Upper lobe of left lung (tissue), 6 donors: ENCODE measurements at places on chromosomes 5 and 9.

DNA sequence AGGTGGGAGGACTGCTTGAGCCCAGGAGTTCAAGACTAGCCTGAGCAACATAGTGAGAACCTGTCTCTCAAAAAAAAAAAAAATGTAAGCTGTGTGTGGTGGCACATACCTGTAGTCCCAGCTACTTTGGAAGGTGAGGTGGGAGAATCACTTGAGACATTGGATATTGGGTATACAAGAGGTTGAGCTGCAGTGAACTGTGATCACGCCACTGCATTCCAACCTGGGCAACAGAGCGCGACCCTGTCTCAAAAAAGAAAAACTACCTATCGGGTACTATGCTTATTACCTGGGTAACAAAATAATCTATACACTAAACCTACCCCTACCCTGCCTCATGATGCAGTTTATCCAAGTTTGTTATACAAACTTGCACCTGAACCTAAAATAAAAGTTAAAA, 64.9 kb downstream of the AOPEP start:
- no peak overlapping the region for H3K4me3 ChIP-seq
- no peak for DNase-seq
- no peaks in the 10 kb centered on the region for H3K27me3 ChIP-seq
- no peaks in the 10 kb centered on the region for H3K4me1 ChIP-seq
- no peak overlapping the region for H3K27ac ChIP-seq

GRCh38 chr9:104993291-104993963, 65.5 kb upstream of the ABCA1 start:
- H3K4me1 ChIP-seq: peaks cover 37% of the 10 kb centered on the region
- H3K27me3 ChIP-seq: no peaks in the 10 kb centered on the region
- H3K36me3 ChIP-seq: no peaks in the 10 kb centered on the region

DNA sequence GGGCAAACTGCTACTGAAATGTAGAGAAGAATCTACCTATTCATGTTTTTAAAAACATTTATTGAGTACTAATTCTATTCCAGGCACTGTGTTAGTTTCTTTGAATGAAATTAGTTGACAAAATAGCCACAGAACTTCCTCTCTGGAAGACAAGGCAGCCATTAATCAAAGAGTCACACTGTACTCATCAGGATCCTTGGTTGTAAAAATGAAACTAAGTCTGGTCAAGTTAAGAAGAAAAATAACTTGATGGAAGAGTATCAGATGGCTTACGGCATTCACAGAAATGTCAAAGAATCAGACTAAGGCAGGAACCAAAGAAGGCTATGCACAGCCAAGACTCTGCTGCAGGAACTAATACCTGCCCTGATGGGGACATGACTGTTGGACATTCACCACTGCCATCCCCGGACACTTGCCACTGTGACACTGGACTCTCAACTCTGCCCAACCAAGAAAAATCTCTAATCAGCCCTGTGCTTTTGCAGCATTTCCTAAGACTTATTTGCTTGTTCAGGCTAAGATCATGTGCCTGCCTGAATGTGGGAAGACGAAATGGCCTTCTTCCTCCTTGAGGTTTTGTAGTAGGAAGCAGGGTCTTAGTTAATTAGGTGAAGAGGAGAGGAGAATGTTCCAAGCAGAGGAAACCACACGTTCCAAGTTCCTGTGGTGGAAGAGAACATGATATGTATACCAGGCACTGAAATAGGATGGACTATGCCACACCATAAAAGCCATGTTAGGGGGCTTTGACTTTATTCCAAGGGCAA, 23.3 kb upstream of the NDUFB6 start:
- H3K36me3 ChIP-seq: no peaks in the 10 kb centered on the region
- H3K4me3 ChIP-seq: no peak overlapping the region
- peak; percentile 23 for DNase-seq

- no peak overlapping the region for H3K27ac ChIP-seq
- no peak for DNase-seq
- H3K4me3 ChIP-seq: no peak overlapping the region
- peaks cover 5% of the 10 kb centered on the region for H3K4me1 ChIP-seq
- no peaks in the 10 kb centered on the region for H3K27me3 ChIP-seq
These were observed 4.1 kb upstream of the KCNMB1 start for GRCh38 chr5:170393235-170393634.

DNA sequence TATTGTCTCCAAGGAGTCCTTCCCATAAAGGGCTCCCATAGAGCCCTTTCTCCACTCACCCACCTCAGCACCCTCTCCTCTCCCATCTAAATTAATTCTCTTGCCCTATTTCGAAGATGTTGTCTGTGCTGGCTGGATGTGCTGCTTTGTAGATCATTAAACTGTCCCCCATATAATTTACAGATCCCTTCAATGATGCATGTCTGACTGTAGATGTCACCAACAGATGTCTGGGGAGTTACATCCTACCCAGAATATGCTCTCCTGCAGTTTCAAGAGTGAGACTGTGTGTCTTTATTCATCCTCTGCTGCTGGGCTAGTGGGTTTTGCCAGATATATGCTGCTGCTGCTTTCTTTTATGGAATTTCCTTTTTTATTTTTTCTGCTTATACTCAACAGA, 351.2 kb downstream of the MLLT3 start:
- H3K4me1 ChIP-seq: no peaks in the 10 kb centered on the region
- no peaks in the 10 kb centered on the region for H3K27me3 ChIP-seq
- no peak overlapping the region for H3K27ac ChIP-seq
- H3K36me3 ChIP-seq: no peaks in the 10 kb centered on the region
- DNase-seq: no peak

- no peak overlapping the region for H3K4me3 ChIP-seq
- H3K27me3 ChIP-seq: no peaks in the 10 kb centered on the region
- no peaks in the 10 kb centered on the region for H3K36me3 ChIP-seq
- H3K27ac ChIP-seq: no peak overlapping the region
These were observed 25.9 kb upstream of the DAPK1 start for GRCh38 chr9:87471746-87472145.

GRCh38 chr9:70567511-70567910, 153.1 kb upstream of the KLF9 start:
- no peaks in the 10 kb centered on the region for H3K27me3 ChIP-seq
- H3K4me3 ChIP-seq: no peak overlapping the region
- H3K36me3 ChIP-seq: no peaks in the 10 kb centered on the region
- peaks cover 7% of the 10 kb centered on the region for H3K4me1 ChIP-seq
- H3K27ac ChIP-seq: no peak overlapping the region

GRCh38 chr5:125310749-125311148, 564.3 kb upstream of the ZNF608 start:
- no peaks in the 10 kb centered on the region for H3K4me1 ChIP-seq
- H3K36me3 ChIP-seq: no peaks in the 10 kb centered on the region
- no peaks in the 10 kb centered on the region for H3K27me3 ChIP-seq
- DNase-seq: no peak
- H3K4me3 ChIP-seq: no peak overlapping the region
- no peak overlapping the region for H3K27ac ChIP-seq

DNA sequence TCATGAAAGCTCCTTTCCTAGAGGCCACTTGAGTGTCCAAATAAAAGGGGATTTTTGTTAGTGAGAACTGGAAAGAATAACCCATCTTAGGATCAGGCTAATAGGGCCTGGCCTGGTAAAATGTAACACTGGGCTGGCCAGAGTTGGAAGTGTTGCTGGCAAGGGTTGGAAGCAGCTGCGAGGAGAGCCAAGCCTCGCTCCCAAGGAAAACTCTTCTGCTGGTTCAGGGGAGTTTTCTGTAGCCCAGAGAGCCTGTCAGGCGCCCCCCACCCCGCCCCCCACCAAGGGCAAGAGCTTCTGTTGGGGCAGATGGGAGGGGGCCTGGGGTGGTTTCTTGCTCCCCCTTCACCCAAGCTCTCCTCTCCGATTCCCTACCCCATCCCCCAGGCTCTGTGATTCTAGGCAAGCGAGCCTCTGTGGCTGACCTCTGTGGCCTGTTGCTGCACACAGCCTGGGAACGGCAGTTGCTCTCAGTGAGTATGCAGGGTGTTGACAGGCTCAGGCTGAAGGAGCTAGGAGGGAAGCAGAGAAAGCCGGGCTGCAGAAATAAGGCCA, 547.8 kb downstream of the CCDC171 start:
- peak; percentile 26 for DNase-seq
- no peaks in the 10 kb centered on the region for H3K27me3 ChIP-seq
- H3K27ac ChIP-seq: no peak overlapping the region
- H3K36me3 ChIP-seq: no peaks in the 10 kb centered on the region
- no peaks in the 10 kb centered on the region for H3K4me1 ChIP-seq

DNA sequence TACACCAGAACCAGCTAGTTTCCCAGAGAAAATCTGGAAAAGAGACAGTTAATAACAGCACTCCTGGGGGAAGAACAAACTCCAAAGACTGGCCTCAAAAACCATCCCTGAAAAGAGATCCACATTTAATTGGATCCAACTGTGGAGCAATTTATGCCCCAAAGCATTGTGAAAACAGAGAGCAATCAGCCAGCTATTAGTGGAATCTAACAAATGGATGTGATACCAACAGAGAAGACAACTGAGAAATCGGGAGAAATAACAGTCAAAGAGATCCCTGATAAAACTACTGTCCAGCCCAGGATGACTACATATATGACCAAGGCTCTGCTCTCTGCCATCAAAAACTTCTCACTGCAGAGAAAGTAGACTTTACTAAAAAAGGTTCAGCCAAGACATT, 40.5 kb upstream of the TRIO start:
- H3K4me3 ChIP-seq: no peak overlapping the region
- no peak for DNase-seq
- H3K36me3 ChIP-seq: no peaks in the 10 kb centered on the region

GRCh38 chr5:10994091-10994986, 233.3 kb upstream of the DAP start:
- H3K27me3 ChIP-seq: no peaks in the 10 kb centered on the region
- DNase-seq: no peak
- no peaks in the 10 kb centered on the region for H3K36me3 ChIP-seq

DNA sequence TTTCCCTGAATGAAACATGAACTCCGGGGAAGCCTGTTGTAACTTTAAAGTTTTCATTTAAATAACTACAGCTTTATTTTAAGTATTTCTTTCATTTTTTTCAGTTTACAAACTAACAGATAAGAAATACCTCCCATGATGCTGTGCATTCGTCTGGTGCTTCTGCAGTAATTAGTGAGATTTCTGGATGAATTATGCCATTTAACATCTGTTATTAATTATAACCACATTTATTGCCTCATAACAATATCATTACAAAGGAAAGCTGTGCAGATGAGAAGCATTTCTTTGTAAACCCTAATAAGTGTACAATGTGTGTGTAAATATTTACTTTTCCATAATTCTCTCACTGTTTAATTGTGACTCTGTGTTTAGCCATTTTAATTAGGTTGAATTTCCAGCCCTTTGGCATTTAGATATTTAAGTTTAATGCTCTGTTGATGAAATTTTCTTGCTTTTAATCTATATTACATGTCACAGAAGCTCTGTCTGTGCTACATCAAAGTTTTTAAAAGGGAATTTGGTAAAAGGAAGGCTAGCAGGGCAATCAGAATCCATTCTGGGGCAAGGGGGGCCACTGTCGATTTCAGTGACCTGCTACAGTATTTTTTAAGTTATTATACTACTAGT, 418.0 kb downstream of the SPATA31D1 start:
- no peaks in the 10 kb centered on the region for H3K36me3 ChIP-seq
- no peak overlapping the region for H3K4me3 ChIP-seq
- no peak for DNase-seq

- no peak overlapping the region for H3K27ac ChIP-seq
- no peak for DNase-seq
- H3K4me1 ChIP-seq: peaks cover 8% of the 10 kb centered on the region
These were observed 129.7 kb downstream of the DAB2IP start for GRCh38 chr9:121781145-121781548.

DNA sequence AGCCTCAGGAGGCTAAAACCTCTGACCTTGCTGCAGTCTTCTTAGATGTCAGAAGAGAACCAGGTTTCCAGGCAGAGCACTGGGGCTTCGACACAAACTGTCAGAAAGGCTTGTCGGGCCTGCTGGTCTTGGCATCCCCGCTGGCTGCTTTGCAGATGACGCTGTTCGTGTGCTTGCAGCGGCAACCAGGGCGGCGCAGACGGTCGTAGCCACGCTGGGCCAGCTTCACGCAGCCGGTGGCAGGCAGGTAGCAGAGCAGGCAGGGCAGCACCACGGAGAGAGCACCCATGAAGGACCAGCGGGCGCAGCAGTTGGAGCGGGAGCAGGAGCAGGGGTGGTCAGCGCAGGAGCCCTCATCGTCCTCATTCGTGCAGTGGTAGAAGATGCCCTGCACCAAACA, 10.7 kb downstream of the SPRY4 start:
- H3K27me3 ChIP-seq: no peaks in the 10 kb centered on the region
- H3K4me1 ChIP-seq: peaks cover 72% of the 10 kb centered on the region
- peak overlapping the region; percentile 17 for H3K27ac ChIP-seq

DNA sequence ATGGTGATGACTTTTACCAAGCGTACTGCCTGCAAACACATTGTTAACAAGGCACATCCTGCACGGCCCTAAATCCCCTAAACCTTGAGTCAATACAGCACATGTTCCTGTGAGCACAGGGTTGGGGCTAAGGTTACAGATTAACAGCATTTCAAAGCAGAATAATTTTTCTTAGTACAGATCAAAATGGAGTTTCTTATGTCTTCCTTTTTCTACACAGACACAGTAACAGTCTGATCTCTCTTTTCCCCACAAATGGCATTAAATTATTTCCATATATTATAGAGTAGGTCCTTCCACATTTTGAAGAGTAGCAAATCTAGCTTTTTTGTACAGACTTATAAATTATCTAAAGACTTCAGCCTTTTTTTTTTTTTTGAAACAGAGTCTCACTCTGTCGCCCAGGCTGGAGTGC, 1.6 kb upstream of the TMEM141 start:
- H3K27ac ChIP-seq: no peak overlapping the region
- H3K27me3 ChIP-seq: no peaks in the 10 kb centered on the region
- H3K4me1 ChIP-seq: peaks cover 18% of the 10 kb centered on the region
- DNase-seq: no peak
- no peak overlapping the region for H3K4me3 ChIP-seq

- no peaks in the 10 kb centered on the region for H3K4me1 ChIP-seq
- no peak overlapping the region for H3K4me3 ChIP-seq
- H3K27ac ChIP-seq: no peak overlapping the region
- H3K36me3 ChIP-seq: no peaks in the 10 kb centered on the region
- no peaks in the 10 kb centered on the region for H3K27me3 ChIP-seq
These were observed 56.1 kb downstream of the SAXO1 start for GRCh38 chr9:18976709-18977531.

DNA sequence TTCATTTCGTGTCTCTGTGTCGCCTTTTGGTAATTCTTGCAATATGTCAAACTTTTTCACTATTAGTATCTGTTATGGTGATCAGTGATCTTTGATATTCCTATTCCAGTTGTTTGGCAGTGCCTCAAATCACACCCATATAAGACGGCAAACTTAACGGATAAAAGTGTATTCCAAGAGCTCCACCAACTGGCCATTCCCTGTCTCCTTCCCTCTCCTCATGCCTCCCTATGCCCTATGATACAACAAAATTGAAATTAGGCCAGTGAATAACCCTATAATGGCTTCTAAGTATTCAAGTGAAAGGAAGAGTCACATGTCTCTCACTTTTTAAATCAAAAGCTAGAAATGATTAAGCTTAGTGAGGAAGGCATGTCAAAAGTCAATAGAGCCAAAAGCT, 74.8 kb downstream of the CDK5RAP2 start:
- H3K27ac ChIP-seq: no peak overlapping the region
- H3K27me3 ChIP-seq: no peaks in the 10 kb centered on the region
- no peaks in the 10 kb centered on the region for H3K36me3 ChIP-seq
- H3K4me3 ChIP-seq: no peak overlapping the region

- no peaks in the 10 kb centered on the region for H3K4me1 ChIP-seq
- H3K36me3 ChIP-seq: no peaks in the 10 kb centered on the region
- H3K27me3 ChIP-seq: no peaks in the 10 kb centered on the region
- DNase-seq: no peak
- H3K4me3 ChIP-seq: no peak overlapping the region
These were observed 262.4 kb downstream of the AGTPBP1 start for GRCh38 chr9:85479305-85479704.

GRCh38 chr9:113463418-113464285, at the start of gene RGS3:
RGS3 (plus strand) TSS chr9:113463727; CDS start chr9:113463803, 76 bp downstream.
- no peaks in the 10 kb centered on the region for H3K27me3 ChIP-seq
- H3K36me3 ChIP-seq: no peaks in the 10 kb centered on the region
- peak within 1 kb of the TSS; percentile 54 for H3K4me3 ChIP-seq
- H3K4me1 ChIP-seq: peaks cover 7% of the 10 kb centered on the region
- peak; percentile 88 for DNase-seq
- no peak within 1 kb of the TSS for H3K27ac ChIP-seq
